ENCODE measurements at places on chromosomes 12 and 14.
A peak's percentile ranks its signal among the peaks of the same experiment; 100 is the strongest.

GRCh38 chr14:73216030-73216429 is 21.3 kb upstream of the PAPLN start:
- DNase-seq, result no peak

GRCh38 chr12:25829192-25829591 is 129.3 kb upstream of the RASSF8 start:
- DNase-seq, result peak; percentile 31

GRCh38 chr12:50400104-50400637 is 514 bp upstream of the LARP4 start:
- DNase-seq, result peak; percentile 43

DNA sequence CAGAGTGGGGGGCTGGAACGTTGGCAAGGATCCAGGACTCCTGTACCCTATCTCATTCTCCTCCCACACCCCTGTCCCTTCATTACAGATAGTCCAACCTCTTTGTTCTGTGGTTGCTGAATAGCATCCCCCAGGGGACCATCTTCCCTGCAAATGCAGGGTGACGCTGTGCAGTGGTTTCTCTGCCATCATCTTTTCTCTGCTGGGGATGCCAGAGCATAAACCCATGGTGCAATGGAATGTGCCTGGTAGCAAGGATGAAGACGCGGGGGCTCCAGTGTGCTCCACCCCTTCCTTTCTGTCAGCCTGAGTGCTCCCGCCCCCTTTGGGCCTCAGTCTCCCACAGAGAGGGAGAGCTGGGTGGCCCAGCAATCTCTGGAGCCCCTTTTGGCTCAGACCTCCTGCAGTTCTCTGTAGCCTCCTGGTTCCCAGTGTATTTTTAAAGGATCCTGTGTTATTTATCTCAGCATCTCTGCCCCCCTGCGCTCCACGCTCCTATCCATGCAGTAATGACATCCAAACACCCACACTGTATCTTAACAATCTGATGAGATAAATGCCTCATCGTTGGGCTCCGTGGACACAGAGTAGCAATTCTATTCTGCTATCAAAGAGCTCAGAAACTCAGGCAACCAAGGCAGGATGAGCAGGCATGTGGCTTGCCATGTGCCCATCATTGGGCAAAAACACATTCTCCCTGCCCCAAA is 212.8 kb downstream of the CACNA1C start:
- DNase-seq, result no peak

GRCh38 chr14:69093631-69094421 is 59.1 kb downstream of the DCAF5 start:
- DNase-seq, result peak; percentile 96

- no peak for DNase-seq
These were observed 164.1 kb downstream of the SPTSSA start for GRCh38 chr14:34297786-34298520.

GRCh38 chr14:59355091-59355490 is 110.1 kb downstream of the GPR135 start:
- no peak for DNase-seq

DNA sequence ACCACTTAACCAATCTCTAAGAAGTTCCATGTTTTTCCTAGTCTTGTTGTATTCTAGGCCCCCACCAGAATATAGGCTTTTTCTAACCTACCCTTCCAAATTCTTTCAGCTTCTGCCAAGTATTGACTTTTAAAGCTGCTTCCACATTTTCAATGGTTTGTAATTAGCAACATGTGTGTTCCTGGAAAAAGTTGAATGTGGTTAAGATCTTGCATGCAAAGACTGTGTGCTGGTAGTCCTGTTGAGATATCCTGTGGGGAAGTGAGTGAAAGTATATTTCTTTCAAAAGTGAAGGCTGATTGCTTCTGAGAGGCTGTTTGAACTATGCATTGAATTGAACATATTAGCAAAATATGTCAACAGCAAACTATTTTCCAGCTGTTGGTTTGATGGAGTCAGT is 646 bp upstream of the OR6C4 start:
- no peak for DNase-seq

DNA sequence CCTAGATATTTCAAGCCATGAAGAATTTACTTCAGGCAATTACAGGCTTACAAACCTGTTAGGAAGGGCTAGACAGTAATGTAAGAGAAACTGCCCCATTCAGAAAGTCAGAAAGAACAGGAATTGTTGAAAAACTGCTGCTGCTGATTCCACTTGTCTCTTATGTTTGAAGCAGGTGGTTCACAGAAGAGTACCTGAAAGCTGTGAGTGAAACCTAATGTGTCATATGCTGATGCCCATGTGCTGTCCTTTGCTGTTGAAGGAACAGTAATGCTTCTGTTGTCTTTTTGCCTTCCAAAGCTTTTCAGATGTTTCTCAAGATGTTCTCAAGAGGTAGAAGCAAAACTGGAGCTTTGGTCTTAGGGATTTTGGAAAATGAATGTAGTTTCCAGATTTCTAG is 39.0 kb downstream of the MNAT1 start:
- DNase-seq, result no peak

DNA sequence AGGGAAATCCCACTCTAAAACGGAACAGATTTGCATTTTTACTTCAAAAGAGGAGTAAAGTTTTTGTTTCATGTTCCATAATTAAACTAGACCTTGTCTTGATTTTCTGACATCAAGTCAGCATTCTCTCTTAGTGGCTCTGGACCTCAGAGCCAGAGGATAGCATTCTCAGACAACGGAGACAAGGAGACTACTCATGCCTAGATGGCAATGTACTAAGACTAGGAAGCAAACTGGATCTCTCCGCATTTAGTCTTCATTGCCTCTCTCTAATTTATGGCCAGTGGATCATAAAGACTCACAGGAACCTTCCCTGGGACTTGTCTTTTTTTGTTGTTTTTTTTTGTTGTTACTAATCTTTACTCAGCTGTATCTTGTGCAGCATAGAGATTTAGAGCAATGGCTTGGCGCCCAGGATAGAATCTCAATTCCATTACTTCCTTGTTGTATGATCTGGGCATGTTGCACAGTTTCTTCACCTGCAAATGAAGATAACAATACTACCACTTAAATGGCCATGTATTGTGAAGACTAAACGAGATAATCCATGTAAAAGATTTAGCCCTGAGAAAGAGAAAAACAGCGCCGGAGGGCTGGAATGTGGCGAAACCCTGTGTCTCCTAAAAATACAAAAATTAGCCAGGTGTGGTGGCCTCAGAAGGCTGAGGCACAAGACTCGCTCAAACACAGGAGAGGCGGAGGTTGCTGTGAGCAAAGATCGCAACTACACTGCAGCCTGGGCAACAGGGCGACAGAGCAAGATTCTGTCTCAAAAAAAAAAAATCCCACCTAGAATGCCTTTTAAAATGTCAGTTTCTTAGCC is 4.0 kb upstream of the GEMIN2 start:
- DNase-seq, result no peak

DNA sequence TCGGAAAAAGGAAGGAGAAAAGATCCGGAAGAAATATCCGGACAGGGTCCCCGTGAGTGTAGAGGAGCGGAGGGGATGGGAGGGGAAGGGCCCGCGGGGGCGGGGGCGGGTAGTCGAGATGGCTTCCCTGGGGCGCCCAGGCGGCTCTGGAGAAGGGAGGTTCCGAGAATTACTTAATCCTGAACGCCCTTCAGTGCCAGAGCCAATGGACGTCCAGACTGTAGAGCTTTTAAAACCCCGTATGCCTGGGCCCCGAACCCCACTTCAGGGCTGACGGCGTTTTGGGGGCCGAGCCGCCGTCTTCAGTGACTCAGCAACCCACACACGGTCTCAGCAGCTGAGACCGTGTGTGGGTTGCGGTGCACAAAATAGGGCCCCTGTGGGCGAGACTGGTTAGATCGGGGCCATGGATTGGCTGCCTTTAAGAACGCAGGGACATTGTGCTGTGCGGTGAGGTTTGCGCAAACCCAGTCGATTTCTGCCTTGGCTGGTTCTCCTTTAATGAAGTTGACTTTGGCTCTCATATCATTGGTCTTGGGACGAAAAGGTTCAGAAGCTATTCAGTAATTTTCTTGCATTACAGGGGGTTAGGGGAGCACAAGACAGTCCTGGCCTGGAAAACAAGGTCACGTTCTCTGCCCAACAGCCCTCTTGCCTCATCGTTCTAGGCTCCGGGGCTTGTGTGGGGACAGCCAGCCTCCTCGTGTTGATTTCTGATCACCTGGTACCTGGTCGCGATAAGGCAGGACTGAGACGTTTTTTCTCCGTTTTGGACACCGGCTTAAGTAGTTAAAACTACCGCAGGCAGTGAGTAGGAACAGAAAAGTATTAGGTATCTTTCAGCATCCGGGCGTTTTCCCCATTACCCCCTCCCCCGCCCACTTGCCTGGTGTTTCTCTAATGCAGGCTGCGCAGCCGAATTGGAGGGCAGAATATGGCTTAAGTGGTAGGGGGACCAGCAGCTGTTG is 775 bp downstream of the GABARAPL1 start:
- DNase-seq, result peak; percentile 54

DNA sequence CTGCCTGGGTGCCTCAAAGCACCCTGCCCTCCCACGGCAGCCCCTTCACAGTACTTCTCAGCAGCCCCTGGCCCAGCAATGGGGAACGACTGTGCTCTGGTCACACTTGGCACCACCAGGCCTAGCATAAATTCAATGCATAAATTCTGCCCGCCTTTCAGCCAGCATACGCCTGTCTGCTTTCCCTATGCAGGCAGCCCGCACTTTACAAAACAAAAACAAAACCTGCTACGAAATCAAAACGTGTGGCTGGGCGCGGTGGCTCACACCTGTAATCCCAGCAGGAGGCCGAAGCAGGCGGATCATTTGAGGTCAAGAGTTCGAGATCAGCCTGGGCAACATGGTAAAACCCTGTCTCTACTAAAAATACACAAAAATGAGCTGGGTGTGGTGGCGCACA is 33.5 kb downstream of the SNRNP35 start:
- no peak for DNase-seq

DNA sequence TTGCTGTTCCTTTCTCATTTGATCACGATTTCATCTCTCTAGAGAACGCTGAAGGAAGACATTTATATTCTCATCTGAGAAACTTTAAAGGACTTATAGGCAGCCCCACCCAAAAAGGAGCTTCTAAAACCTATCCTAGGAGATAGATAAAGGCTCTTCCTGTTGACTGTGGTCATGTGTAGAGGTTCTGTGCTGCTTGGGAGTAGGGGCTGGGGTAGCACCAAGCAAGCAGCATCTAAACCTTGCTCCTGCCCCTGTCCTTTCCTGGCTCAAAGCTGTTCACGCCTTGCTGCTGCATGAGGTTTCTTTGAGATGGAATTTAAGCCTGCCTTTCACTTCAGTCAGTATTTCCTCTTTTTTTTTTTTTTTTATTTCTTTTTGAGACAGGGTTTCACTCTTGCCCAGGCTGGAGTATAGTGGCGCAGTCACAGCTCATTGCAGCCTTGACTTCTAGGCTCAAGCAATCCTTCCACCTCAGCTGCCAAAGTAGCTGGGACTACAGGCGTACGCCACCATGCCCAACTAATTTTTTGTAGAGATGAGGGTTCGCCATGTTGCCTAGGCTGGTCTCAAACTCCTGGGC is 41.4 kb downstream of the RAB35 start:
- no peak for DNase-seq

DNA sequence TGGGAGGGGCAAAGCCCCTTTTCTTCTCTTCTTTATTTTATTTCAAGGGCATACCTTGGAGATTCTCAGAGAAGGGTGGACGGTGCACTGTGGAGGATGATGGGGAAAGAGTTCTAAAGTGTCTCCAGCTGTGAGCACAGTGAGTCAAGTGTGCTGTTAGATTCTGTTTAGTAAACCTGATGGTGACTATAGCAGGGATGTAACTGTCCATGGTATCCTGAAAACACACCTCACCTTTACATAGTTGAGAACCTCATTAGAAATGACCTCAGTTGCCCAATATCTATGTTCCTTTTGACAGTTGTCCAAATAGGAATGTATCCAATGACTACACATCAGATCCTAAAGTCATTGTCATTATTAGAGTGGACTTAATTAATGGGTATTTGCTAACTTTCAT is 38.0 kb downstream of the CNTN1 start:
- DNase-seq, result no peak

DNA sequence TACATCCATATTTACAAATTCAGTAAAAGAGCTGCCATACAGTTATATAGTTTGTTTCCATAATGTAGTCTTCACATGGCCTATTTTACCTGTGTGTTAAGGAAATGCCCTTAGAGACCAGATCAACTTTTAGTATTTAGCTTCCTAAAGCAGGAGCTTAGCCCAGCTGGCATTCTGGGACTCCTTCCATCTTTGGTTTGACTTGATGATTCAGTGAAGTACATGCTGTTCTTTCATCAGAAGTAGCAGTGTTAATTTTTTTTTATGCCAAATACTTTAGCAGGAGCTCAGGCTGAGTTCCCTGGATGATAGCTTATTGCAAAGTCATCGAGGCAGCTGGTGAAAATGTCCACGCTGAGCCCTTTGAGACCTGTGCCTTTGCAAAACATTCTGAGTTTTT is 101.0 kb downstream of the FOXG1 start:
- no peak for DNase-seq

DNA sequence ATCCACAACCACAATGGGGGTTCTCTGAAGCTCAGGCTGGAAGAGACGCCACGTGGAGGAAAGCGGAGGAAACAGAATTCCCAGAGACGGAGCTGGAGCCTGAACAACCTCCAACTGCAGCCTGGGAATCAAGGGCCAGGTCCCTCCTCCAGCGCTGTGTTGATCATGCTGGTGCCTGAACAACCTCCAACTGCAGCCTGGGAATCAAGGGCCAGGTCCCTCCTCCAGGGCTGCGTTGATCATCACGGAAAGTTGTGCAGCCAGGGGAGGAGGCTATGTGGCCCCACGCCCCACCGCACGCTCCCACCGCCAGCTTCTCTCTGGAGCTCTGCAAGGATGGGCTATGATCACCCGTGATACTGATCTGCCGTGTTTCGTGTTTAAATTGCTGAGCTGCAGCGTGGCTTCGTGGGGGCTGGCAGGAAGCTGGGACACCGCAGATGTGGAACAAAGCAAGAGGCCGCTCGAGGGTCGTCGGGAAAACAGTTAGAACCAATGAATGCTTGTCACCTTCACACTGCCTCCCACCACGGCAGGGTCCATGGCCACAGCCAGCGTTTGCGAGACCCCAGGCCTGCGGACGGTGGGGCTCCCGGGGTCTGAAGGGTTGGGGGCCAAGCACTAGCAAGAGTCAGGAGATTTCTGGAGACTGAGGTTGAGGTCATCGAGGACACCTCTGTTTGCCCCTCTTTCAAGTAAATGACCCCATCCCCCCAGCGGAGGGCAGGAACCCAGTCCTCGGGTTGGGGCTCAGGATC is 51.8 kb upstream of the FBRSL1 start:
- no peak for DNase-seq

- DNase-seq, result no peak
These were observed 78.6 kb downstream of the EML1 start for GRCh38 chr14:99871771-99872170.

- DNase-seq, result no peak
These were observed 67.7 kb upstream of the HIF1A start for GRCh38 chr14:61627612-61628011.

Measured in COLO829 (cell line).